ENCODE measurements at places on chromosomes 4 and X.

- DNase-seq, result peak; percentile 0
Measured at GRCh38 chrX:104921584-104922205, 298.8 kb downstream of the TEX13A start.

DNA sequence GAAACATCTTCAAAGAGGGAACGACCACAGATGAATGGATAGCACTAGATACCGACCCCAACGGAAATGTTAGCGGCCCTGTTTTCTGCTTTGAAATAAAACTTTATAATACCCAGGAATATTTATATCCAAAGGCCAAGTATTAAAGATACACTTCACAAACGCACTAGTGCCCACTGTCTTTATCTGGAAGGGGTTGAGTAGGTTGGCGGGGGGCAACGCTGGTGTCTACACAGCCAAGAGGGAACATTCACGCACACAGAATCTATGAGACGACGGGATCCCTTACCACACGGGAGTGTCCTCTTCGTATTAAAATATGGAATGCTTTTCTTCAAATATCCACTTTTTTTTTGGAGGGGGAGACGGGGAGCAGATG is 3.3 kb downstream of the HAND2 start:
- no peak for DNase-seq

DNA sequence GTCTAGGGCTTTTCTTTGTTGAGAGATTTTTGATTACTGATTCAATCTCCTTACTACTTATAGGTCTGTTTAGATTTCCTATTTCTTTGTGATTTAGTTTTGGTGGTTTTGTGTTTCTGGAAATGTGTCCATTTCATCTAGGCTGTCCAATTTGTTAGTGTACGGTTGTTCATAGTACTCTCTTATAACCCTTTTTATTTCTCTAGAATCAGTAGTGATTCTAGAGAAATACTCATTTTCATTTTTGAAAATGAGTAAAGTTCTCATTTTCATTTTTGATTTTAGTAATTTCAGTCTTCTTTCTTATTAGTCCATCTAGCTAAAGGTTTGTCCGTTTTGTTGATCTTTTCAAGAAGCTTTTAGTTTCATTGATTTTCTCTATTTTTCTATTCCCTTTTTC is 7.5 kb downstream of the IL13RA1 start:
- no peak for DNase-seq

DNA sequence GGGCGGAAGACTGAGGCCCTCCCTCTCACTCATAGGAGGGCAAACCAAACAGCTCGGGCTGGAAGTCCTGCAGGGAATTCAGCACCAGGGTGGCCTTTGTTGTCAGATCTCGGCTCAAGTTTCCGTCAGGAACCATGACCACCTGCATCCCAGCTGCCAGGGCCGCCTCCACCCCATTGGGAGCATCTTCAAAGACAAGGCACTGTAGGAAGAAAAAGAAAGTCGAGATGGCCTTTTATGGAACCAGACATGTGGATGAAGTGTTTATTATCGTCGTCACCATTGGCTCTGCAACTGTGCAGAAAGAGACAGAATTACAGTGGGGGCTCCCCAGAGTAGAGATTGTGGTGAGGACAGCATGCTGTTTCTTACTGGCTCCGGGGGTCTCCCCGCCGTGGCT is 97.2 kb upstream of the STS start:
- no peak for DNase-seq

DNA sequence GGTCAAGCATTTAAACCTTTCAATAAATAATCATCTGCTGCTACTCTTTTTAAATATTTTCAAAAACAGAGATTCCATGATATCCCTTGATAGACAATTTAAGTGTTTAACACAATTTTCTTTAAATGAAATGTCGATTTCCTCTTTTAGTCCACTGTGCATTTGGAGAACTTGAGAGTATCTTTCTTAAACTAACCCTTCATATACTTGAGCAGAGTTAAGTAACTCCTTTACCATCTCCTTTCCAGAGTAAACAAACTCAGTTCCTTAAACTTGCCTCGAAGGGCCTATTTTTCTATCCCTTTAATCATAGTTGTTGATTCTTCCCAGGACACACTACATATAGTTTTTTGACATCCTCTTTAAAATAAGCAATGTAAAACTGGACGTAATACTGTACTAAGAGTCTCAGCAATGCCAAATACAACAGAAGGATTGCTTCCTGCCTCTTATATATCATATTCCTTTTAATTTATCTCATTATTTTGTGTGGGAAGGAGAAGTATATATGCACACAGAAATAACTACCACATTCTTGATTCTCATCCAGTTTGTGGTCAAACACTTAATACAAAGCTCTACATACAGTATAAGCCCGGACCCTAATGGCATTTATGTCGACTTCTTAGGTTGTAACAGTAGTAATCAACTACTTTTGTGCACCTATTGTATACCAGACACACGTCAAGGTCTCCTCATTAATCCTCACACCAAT is 22.8 kb downstream of the RAB28 start:
- no peak for DNase-seq

- DNase-seq, result peak; percentile 27
Measured at GRCh38 chr4:110474481-110474880, 1.5 kb upstream of the ENPEP start.

- DNase-seq, result no peak
Measured at GRCh38 chr4:2248044-2248780, 6.3 kb upstream of the HAUS3 start.

- DNase-seq, result peak; percentile 55
Measured at GRCh38 chrX:71652405-71652804, 14.9 kb upstream of the LOC101059915 start.

DNA sequence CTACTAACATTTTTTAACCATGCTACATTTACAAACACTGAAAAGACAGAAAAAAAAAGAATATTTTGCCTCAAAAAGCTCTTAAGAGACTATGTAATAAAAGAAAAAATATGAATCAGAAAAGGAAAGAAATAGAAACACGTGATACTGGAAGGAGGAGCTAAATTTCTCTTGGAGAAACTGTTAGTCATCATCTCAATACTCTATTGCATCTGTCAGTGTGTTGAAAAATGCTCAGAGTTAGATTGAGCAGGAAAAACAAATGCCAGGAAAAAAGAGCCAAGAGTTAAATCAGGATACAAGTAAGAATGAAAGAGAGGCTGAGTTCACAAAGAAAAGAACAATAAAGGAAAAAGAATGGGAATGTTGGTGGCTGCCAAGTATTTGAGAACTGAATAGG is 2.6 kb downstream of the RAB28 start:
- DNase-seq, result no peak

DNA sequence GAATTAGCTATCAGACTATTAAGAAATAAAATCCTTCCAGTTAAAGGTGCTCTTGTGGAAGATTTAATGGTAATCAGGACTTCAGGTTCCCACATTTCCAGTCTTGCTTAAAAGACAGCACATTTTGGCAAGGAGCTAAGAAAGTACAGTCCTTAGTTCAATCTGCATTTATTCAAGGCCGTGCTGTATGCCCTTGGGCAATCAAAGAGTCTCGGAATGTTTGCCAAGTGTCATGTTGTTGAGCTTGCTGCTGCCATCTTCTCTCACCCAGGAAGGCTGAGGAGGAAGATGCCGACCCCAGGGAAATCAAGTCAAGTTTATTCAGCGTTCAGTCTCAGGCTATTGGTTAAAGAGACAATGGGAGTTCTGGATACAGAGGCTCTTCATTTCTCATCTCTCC is 388.1 kb upstream of the IGFBP7 start:
- DNase-seq, result peak; percentile 16

- no peak for DNase-seq
Measured at GRCh38 chrX:57586360-57586759, 5.5 kb upstream of the ZXDB start.

GRCh38 chr4:152972821-152973628 is 36.9 kb downstream of the FHDC1 start:
- DNase-seq, result peak; percentile 66

GRCh38 chr4:78058591-78059523 is 1.7 kb downstream of the FRAS1 start:
- DNase-seq, result peak; percentile 91

DNA sequence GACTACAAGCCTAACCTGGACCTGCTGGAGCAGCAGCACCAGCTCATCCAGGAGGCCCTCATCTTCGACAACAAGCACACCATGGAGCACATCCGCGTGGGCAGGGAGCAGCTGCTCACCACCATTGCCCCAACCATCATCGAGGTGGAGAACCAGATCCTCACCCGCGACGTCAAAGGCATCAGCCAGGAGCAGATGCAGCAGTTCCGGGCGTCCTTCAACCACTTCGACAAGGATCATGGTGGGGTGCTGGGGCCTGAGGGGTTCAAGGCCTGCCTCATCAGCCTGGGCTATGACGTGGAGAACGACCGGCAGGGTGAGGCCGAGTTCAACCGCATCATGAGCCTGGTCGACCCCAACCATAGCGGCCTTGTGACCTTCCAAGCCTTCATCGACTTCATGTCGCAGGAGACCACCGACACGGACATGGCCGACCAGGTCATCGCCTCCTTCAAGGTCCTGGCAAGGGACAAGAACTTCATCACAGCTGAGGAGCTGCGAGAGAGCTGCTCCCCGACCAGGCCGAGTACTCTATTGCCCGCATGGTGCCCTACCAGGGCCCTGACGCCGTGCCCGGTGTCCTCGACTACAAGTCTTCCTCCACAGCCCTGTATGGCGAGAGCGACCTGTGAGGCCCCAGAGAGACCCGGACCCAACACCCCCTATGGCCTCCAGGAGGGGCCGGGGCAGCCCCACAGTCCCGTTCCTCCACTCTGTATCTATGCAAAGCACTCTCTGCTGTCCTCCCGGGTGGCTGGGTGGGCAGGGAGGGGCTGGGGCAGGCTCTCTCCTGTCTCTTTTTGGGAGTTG is 486.2 kb downstream of the TRAM1L1 start:
- DNase-seq, result no peak

DNA sequence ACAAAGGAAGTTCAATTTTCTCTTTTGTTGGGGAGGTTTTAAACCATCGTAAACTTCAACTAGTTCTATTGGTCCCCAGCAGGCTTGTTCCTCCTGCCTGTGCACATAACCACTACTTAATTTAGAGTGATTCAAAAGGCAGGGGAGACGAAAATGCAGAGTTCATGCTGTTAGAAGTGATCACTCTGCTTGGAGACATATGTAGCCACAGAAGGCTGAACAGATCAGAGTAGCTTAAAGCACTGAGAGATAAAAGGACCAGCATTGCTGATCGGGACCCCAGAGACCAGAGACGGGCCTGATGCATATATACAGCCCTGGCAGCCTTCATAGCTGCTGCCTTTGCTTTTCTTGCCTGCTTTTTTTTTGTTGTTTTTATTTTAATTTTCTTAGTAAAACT is 662.0 kb upstream of the CPEB2 start:
- DNase-seq, result no peak

GRCh38 chr4:4461850-4462249 is 74.9 kb downstream of the NSG1 start:
- DNase-seq, result no peak

- peak; percentile 19 for DNase-seq
Measured at GRCh38 chr4:66662620-66663019, 882.7 kb downstream of the CENPC start.

DNA sequence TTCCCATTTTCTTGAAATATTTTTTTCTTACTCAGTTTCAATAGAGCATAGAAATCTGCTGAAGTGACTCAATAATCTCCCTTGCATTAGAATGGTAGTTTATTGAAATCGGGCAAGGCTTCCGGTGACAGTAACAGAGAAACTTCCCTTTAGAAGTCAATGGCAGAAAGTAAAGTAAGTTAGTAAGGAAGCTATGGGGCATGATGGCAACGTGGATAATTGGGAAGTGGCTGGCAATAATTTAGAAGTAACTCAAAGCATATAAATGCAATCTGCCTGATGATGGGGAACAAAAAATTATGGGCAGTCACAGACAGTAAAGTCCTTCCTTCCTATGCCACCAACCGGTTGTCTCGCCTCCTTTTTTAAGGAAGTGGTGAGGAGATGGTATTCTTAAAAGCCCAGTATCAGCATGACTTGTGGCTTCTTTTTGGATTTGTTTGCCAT is 7.6 kb downstream of the CYBB start:
- no peak for DNase-seq

DNA sequence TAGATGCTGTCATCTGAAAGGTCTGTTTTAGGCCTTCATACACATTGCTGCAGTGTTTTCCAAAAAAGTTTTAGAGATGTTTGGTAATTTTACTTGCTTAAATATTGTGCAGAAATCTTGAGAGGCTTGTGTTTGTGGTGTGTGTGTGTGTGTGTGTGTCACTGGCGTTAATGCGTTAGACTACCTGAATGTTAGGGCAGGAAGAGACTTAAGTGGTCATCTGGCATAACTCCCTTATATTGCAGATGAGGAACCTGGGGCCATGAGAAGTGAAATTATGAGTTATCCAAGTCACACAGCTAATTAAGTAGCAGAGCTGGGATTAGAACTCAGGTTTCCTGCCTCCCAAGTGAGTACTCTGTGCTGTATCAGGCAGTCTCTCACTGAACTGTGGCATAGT is 1.4 kb downstream of the LSM6 start:
- no peak for DNase-seq

- DNase-seq, result peak; percentile 16
Measured at GRCh38 chrX:154458954-154459778, 1.1 kb downstream of the PLXNA3 start.

- DNase-seq, result no peak
Measured at GRCh38 chr4:42632653-42633382, 24.1 kb downstream of the ATP8A1 start.

DNA sequence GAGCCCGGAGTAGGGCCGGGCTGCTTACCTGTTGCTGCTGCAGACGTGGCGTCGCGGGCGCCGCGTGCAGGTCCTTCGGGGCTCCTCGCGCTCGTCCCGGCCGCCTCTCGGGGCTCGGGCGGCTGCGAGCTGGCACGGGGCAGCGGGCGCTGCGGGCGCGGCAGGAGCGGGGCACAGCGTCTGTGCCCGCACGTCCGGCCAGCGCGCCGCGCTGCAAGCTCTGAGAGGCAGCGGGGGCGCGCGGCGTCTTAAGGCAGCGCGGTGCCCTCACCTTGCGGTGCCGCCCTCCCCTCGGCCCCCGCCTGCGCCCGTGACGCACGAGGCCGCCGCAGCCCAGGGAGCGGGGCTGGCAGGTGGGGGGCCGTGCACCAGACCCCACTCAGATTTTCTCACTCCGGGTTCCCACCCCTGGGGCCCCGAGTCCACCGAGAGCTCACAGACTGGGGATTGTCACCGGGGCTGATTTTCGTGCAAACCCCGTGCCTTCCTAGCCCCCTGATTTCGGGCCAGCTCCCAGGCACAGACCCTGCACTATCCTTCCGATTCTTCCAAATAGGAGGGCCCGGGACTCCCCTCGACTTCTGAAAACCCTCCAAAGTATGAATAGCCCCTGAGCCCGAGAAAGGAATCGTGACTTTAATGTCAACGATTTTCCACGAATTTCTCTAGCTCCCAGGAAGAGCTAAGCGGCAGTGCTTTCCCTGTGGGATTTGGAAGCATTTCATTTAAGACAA is at the start of gene GPR101:
GPR101 (minus strand) TSS at position 222 of the 734 bp plus-strand sequence. CDS start 2,321 bp downstream, outside the sequence.
- no peak for DNase-seq

DNA sequence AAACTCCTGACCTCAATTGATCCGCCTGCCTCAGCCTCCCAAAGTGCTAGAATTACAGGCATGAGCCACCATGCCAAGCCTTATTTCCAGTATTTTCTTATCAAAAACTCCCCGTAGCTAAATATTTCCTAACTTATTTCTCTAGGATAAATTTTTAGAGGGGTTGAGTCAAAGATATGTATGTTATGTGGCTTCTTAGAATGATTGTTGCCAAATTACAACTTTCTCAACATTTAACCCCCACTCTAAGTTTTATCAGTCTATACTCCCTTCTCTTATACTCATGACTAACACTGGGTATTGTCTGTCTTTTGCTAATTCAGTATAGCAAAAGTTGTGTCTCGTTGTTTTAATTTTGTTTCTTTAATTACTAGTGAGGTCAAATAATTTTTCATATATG is 187.7 kb upstream of the LNX1 start:
- DNase-seq, result no peak

- peak; percentile 30 for DNase-seq
Measured at GRCh38 chr4:169030562-169030982, 20.5 kb upstream of the CBR4 start.

Measured in mesendoderm (in vitro differentiated cells).